ENCODE measurements at places on chromosomes 2 and 18.

- no peak for DNase-seq
Measured at GRCh38 chr18:21389903-21390302, 147.9 kb downstream of the GREB1L start.

DNA sequence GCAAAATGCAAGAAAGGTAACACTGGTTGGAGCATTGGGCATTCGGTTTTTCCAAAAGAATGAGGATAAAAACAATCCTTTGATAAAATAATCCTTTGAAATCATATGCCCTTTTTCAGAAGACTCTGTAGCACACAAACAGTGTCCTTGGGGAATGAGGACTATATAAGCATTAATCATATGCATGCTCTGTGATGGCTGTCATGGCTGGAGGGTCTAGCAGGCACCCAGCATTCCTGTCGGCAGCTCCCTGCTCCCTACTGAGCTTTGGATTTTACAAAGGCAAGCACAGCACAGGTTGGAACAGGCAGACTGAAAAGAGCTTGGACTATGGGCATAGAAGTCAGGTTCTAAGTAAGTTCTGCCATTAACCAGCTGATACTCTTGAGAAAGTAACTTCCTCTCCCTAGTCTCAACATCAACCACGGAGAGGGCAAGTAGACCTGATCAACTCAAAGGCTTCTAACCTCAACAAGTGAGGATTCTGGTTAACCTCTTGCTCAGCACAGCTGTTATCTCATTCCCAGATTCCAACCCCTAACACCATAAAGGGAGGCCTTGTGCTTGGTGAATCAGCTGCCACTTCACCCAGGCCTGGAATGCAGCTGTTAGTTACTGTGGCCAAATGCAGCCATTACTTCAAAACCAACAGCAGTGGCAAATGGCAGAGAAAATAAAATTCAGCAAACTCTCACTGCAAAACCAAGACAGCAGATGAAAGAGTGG is 29.5 kb downstream of the GALNT14 start:
- no peak for DNase-seq

DNA sequence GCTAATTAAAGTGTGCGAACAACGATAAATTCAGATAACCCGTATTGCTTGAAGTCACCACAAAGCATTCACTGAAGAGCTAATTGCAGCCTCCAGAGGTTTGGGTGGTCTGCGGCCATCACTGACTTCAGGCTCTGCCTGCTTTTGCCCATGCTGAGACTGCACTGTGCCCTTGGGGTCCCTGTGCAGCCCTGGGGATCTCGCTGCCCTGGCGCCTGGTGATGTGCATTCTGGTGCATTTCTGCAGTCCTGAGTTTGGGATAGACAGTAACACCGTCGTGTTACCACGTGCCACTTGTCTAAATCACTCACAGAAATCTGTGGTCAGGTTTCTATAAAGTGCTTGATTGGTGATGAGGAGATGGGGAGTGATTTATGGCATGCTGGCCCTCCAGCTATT is 27.6 kb downstream of the LDLRAD4 start:
- DNase-seq = no peak

- peak; percentile 30 for DNase-seq
Measured at GRCh38 chr2:130920415-130921163, 83.9 kb downstream of the ARHGEF4 start.

GRCh38 chr2:219199470-219200211 is 6.9 kb upstream of the ZFAND2B start:
- DNase-seq = no peak

- DNase-seq = no peak
Measured at GRCh38 chr2:230537531-230537976, 121.6 kb downstream of the SP100 start.

GRCh38 chr2:2756886-2757285 is 425.8 kb upstream of the MYT1L start:
- DNase-seq = no peak

- no peak for DNase-seq
Measured at GRCh38 chr18:58429442-58429841, 199.4 kb downstream of the ALPK2 start.

DNA sequence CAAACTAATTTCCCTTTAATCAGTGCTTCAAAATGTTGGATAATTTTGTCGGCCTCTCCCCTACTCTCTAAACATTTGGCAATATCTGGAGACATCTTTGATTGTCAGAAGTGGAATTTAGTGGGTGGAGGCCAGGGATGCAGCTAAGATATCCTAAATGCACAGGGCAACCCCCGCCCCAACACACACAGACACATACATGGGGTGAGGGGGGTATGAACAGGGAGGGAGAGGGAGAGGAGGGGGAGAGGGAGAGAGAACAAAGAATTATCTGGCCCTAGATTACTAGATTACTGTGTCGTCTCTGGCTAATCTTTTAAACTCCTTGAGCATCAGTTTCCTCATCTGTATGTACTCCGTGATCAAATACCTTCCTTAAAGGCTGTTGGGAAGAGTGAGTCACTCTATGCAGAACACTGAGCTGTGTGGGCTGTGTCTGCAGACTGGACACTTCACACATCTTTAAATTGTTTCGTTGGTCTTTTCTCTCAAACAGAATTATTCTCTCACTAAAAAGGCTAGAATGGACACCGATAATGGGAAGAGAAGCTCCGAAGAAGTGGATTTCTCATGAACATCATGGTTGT is 2.9 kb downstream of the RNF149 start:
- DNase-seq = peak; percentile 14

DNA sequence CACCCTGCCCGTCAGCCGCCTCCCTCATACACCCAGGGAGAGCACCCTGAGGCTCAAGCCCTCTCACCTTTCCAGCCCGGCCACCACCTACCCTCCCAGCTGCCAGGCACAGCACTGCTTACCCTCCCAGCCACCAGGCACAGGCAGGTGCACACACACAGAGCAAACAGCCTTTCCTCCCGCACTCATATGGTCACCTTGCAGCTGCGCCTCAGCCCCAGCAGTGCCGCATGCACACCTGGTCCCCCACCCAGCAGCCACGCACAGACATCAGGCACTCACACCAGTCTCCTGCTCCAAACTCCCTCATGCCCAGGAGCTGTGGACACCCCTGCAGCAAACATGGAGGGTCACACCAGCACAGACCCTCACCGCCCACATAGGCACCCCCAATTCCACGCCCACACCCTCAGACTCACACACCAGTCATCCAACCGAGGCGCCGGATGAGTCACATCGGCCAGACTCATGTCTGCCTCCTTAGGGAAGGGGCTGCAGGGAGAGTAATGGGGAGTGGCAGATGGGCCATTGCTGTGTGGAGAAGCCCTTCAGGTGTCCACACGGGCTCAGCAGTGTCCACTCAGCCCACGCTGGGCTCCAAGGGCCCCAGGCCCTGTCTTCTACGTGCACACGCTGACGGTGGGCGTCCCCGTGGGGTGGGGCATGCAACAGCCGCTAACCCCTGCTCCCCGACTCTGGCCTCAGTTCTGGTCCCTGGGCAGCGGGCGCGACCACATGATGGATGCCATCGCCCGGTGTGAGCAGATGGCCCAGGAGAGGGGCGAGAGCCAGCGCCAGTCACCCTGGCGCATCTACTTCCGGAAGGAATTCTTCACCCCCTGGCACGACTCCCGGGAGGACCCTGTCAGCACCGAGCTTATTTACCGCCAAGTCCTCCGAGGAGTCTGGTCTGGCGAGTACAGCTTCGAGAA is 22.3 kb upstream of the GPR17 start:
- DNase-seq = no peak

GRCh38 chr2:225010804-225011203 is 31.5 kb downstream of the DOCK10 start:
- DNase-seq = no peak

DNA sequence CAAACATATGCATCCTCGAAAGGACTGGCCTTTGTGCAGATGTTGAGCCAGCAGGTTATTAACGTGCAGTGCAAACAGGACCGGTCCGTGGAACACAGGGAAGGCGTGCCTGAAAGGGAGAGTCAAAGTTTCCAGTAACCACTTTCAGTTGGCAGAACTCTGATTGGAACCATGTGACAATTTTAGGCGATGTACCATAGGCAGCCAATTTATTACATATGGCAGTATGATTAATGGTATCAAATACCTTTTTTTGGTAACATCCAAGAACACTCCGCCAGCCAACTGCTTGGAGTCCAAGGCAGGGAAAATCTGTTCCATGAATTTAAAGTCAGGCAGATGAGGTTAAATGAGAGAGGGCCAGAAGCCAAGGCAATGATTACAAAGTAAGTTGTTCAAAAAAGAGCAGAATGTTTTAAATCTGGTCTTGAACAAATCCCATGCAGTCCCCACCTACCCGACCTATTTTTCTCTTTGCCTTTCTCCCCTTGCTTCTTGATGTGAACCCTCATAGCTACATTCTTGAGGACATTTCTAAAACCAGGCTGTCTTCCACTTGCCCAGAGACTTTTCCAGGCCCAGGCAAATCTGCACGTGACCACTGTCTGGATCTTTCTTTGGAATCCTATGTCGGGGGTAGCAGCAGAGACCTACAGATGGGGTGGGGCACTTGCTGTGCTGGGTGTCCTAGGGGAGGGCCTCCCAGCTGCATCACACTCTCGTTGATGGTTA is 351.7 kb downstream of the HRH4 start:
- DNase-seq = no peak

DNA sequence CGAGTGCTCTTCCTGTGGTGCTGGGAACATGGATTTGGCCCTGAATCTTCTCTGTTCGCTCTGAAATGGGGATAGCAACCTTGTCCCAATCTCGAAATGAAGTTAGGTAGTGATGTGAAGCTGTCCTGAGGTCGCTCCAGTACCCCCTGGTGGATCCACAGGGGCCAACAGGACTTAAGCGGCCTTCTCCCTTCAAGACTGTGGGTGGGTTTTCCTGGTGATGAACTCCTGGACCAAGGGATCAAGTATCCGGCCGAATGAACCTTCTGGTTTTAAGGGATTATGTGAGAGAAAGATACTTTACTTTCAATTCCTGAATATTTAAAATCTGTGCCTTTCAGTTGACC is 156.5 kb downstream of the NAPG start:
- no peak for DNase-seq

- peak; percentile 12 for DNase-seq
Measured at GRCh38 chr18:7021994-7022840, 95.4 kb downstream of the LAMA1 start.

DNA sequence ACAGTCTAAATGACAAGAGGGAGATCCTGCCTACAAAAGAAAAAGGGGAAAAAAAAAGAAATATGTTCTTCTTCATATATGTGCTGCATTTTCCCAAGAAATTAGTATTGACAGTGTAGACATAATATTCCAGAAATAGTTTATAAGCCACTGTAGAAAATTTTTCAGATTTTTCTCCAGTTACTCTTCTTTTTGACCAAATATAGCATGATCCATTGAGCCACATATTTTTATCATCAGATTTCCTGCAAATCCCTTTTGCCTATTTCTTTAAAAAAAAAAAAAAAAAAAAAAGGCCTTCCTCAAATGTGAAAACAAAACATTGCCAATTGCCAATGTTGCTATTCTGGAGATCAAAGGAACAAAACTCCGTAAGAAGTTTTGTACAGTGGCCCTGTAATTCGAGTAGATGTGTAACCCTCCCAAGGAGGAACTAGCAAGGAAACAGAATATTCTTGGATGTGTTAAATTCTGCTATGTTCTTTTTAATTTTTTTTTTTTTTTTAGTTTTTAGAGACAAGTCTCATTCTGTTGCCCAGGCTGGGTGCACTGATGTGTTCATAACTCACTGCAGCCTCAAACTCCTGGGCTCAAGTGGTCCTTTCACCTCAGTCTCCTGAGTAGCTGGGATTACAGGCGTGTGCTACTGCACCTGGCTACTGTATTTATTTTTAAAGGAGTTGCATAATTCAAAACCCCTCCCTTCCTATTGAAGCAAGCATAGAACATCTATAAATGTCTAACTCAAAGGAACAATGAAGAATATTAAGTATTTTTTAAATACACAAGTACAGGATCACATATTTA is 12.5 kb upstream of the CABYR start:
- peak; percentile 56 for DNase-seq

DNA sequence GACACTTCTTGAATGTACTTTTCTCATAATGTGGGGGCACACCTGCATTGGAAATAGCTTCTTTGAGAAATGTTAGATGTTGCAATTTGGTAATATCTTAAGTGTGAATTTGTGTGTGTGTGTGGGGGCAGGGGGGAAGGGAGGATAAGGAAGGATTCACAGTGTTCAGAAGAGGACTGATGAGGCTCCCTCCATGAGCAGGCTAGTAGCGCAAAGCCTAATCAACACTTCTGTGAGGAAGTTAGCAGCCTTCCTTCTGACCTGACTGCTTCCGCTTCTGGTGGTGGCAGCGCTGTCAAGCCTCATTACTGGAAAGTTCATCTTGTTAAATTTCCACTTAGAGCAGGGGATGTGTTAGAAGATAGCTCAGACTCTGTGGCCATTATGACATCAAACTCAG is 295.4 kb upstream of the SPRED2 start:
- DNase-seq = no peak

DNA sequence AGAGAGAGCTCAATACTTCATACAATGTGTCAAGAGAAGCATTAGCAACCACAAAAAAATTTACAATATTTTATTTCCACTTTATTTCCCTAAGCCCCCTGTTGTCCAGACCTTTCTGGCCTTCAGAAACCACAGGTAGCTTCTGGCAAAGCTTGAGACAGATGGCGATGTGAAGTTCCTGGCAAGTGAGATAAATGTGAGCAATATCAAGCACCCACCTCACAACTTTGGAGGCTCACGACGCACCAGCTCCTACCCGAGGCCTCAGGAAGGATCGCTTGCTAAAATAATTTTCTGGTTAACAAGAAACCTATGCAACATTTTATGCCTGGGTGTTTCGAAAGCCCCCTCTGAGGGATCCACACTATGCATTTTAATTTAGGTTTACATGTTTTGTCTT is 158.1 kb upstream of the CHAC2 start:
- no peak for DNase-seq

GRCh38 chr2:101383016-101383541 is 4.2 kb downstream of the CREG2 start:
- DNase-seq = no peak

GRCh38 chr2:226581004-226581403 is 218.6 kb downstream of the IRS1 start:
- no peak for DNase-seq

DNA sequence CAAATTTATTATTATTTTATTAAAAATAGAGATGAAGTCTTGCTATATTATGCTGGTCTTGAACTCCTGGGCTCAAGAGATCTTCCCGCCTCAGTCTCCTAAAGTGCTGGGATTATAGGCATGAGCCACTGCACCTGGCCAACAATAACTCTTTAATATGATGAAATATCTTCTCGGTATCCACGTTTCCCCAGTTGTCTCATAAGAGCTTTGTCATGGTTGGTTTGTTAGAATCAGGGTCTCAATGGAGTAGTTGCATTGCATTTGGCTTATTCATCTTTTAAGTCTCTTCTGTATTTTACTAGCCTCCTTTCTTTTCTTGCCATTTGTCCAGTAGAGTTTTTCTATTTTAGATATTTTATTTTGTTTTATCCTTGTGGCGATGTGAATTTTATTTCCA is 32.7 kb upstream of the DLX2 start:
- no peak for DNase-seq

GRCh38 chr2:108396845-108397244 is 19.1 kb downstream of the SULT1C4 start:
- no peak for DNase-seq

Measured in fibroblast of skin of left quadriceps (primary cell).